Naive B cell (primary cell): ENCODE measurements at places on chromosomes 11 and 22. TPM values are rescaled to one million over a fixed set of nuclear protein-coding genes. Genes with fewer than 3 reads are reported as not detected.
A peak's percentile ranks its signal among the peaks of the same experiment; 100 is the strongest.

GRCh38 chr11:83410605-83411565 lies 124.7 kb upstream of the CCDC90B start:
- no peak overlapping the region for H3K4me3 ChIP-seq
- no peaks in the 10 kb centered on the region for H3K36me3 ChIP-seq
- peaks cover 8% of the 10 kb centered on the region for H3K27me3 ChIP-seq
- no peak for DNase-seq
- H3K4me1 ChIP-seq: no peaks in the 10 kb centered on the region

DNA sequence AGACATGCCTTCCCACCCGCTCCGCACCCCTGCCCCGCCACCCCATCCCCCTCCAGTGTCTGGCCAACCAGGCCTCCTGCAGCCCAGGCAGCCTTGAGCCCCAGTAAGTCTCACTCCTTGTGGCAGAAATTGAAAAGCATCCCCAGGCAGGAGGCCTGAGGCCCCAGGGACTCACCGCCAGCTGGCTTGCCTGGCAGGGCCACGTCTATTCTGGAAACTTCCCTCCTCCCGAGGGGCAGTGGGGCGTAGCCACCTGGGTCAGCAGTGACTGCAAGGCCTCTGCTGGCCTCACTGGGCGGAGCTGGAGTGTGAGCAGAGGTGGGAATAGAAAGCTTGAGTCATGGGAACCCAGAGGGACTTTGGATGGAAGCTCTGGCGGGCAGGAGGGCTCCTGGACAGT lies 26.3 kb downstream of the ANO1 start:
- no peak overlapping the region for H3K27ac ChIP-seq
- H3K27me3 ChIP-seq: peaks cover 4% of the 10 kb centered on the region
- peaks cover 4% of the 10 kb centered on the region for H3K4me1 ChIP-seq
- DNase-seq: no peak
- no peak overlapping the region for H3K4me3 ChIP-seq
- no peaks in the 10 kb centered on the region for H3K36me3 ChIP-seq

DNA sequence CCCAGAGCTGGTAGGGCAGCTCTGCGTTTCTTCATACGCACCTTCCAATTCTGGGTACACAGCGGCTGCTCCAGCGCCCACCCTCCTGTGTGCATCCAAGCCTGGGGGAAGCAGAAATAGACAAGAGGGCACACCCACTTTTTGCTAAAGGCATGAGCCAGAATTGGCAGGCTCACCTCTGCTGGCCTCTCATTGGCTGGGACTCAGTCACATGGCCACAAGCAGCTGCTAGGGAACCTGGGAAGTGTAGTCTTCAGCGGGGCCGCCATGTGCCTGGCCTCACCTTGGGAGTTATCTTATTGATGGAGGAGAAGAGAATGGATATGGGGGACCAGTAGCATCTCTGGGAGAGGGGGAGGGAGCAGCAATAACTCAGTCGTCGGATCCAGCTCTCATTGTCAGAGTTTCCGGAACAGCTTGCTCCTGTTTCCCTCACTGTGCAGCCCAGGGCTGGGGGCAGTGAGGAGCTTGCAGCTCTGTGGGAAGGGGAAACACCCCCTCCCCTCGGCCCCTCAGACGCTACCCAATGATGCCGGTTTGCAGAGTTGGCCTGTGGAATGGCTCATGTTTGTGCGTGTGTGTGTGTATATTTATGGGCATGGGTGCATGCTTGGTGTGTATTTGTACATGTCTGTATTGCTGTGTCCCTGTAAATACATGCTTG lies 11.8 kb upstream of the MIEF1 start:
- peak overlapping the region; percentile 52 for H3K27ac ChIP-seq
- DNase-seq: peak; percentile 72
- H3K4me3 ChIP-seq: peak overlapping the region; percentile 71
- peaks cover 29% of the 10 kb centered on the region for H3K4me1 ChIP-seq
- H3K27me3 ChIP-seq: no peaks in the 10 kb centered on the region

- H3K4me1 ChIP-seq: peaks cover 23% of the 10 kb centered on the region
- no peak overlapping the region for H3K4me3 ChIP-seq
- H3K27me3 ChIP-seq: no peaks in the 10 kb centered on the region
These were observed 14.9 kb downstream of the PGAP2 start for GRCh38 chr11:3823303-3823702.

DNA sequence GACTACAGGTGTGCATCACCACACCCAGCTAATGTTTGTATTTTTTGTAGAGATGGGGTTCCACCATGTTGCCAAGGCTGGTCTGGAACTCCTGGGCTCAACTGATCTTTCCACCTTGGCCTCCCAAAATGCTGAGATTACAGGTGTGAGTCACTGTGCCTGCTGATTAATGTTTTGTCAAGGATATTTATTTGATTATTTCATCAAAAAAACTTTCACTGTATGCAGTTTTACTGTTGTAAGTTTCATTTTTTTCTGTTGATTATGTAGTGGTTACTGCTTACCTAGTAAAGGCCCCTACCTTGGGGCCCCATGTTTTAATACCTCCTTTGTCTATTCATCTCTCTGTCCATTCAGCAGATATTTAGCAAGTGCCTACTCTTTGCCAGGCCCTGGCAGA lies 16.7 kb upstream of the FAM168A start:
- DNase-seq: no peak
- H3K27ac ChIP-seq: no peak overlapping the region
- no peaks in the 10 kb centered on the region for H3K36me3 ChIP-seq
- H3K27me3 ChIP-seq: peaks cover 5% of the 10 kb centered on the region
- H3K4me3 ChIP-seq: no peak overlapping the region

DNA sequence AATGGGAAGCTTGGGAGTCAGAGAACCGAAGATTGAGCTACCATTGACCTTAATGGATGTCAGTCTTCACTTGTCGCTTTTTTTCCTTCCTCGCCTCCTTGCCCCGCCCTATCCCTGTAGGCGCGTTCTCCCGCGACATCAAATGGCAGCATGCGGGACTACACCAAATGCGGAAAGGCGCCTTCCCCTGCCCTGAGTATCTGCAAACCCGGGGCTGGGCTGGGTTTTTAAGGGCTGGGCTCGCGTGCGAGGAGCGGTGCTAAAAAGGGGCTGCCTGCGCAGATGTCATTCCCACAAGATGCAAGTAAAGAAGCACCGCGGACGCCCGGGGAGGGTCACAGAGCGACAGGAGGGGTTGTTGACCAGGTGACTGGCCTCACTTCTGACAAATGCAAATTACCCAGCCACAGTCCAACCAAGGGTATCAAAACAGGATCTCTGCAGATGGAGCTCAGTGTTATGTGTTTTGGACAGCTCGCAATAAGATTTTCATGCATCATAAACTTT lies 4.7 kb upstream of the FAM111B start:
- H3K27me3 ChIP-seq: no peaks in the 10 kb centered on the region
- peaks cover 89% of the 10 kb centered on the region for H3K4me1 ChIP-seq
- peak overlapping the region; percentile 97 for H3K27ac ChIP-seq
- H3K36me3 ChIP-seq: peaks cover 15% of the 10 kb centered on the region
- peak; percentile 92 for DNase-seq

DNA sequence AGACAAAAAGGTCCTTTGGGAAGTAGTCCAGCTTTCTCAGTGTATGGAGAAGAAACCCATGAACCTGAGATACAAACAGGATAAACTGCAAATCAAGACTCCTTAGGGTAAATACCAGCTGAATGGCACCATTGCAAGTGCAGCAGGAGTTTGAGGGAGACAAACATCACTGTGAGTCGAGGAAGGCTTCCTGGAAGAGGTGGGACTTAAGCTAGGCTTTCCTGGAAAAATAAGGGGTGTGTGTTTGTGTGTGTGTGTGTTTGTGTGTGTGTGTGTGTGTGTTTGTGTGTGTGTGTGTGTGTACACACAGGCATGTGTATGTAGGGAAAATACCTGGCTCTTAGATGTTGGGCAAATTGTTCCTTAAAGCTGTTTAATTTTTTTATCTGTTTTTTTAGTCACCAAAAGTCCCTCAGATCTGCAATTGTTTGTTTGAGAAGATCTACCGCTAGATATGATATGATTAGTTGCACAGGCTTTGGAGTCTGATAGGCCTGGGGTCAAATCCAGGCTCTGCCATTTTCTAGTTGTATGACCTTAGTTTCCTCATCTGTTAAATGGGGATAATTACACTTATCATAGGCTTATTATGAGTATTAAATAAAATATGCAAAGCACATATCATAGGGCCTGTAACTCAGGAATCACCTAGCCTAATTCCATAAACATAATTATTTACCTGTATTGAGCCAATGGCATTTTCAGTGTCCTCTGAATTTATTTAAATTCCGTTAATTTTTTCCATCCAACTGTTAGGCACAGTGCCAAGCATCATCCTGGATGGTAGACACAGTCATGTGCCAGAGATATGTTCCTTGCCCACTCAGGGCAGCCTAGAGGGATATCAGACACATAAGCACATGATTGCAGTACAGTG lies 85.6 kb upstream of the EED start:
- H3K36me3 ChIP-seq: no peaks in the 10 kb centered on the region
- DNase-seq: no peak
- H3K4me1 ChIP-seq: peaks cover 22% of the 10 kb centered on the region
- H3K27ac ChIP-seq: no peak overlapping the region

DNA sequence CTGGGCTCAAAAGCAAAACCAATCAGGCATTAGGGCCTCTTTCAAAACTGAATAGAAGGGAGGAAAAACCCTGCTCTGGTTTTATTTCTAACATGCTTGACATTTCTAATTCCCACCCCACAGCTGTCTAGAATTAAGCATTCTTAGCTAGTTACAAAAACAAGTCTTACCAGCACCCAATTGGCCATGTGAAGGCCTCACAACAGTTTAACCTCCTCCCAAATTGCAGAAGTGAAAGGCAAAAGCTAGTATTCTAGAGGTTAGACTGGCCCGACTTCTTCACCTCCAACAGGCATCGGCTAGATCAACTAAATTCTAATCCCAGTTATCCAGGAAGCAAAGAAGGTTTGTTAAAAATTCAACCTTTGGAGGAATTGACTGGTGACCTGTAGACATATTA lies 6.5 kb downstream of the SF1 start:
- H3K4me1 ChIP-seq: peaks cover 79% of the 10 kb centered on the region
- peak overlapping the region; percentile 77 for H3K4me3 ChIP-seq
- peak overlapping the region; percentile 84 for H3K27ac ChIP-seq
- peak; percentile 65 for DNase-seq

- H3K4me3 ChIP-seq: peak overlapping the region; percentile 93
- H3K36me3 ChIP-seq: peaks cover 9% of the 10 kb centered on the region
- H3K27me3 ChIP-seq: no peaks in the 10 kb centered on the region
These were observed 2.1 kb downstream of the RNF141 start for GRCh38 chr11:10538924-10539323.

DNA sequence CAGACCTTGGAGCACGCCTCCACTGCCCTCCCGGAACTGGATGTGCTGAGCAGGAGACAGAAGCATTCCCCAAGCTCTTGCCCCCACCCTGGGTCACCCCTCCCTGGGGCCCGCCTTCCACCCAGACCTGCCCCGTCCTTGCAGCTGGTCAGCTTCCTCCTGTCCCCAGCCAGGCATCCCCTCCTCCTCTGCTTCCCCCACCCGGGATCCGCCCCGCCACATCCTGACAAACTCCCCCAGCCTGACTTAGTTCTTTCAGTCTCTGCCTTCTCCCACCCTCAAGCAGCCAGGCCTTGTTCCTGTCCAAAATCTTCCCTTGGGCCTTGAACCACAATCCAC lies 1.1 kb upstream of the PLXNB2 start:
- peak overlapping the region; percentile 75 for H3K4me3 ChIP-seq
- no peak overlapping the region for H3K27ac ChIP-seq
- DNase-seq: no peak
- H3K4me1 ChIP-seq: peaks cover 39% of the 10 kb centered on the region

GRCh38 chr11:34583818-34584217 lies 37.1 kb upstream of the EHF start:
- H3K4me3 ChIP-seq: no peak overlapping the region
- H3K27ac ChIP-seq: no peak overlapping the region
- H3K36me3 ChIP-seq: no peaks in the 10 kb centered on the region
- DNase-seq: no peak
- H3K4me1 ChIP-seq: peaks cover 11% of the 10 kb centered on the region

GRCh38 chr11:73951797-73952196 lies 971 bp downstream of the DNAJB13 start:
- peaks cover 16% of the 10 kb centered on the region for H3K27me3 ChIP-seq
- no peak for DNase-seq
- peak overlapping the region; percentile 80 for H3K27ac ChIP-seq

- no peak overlapping the region for H3K4me3 ChIP-seq
- H3K4me1 ChIP-seq: peaks cover 23% of the 10 kb centered on the region
- peaks cover 38% of the 10 kb centered on the region for H3K36me3 ChIP-seq
- DNase-seq: no peak
These were observed 4.8 kb downstream of the FBXO3 start for GRCh38 chr11:33769542-33769941.

DNA sequence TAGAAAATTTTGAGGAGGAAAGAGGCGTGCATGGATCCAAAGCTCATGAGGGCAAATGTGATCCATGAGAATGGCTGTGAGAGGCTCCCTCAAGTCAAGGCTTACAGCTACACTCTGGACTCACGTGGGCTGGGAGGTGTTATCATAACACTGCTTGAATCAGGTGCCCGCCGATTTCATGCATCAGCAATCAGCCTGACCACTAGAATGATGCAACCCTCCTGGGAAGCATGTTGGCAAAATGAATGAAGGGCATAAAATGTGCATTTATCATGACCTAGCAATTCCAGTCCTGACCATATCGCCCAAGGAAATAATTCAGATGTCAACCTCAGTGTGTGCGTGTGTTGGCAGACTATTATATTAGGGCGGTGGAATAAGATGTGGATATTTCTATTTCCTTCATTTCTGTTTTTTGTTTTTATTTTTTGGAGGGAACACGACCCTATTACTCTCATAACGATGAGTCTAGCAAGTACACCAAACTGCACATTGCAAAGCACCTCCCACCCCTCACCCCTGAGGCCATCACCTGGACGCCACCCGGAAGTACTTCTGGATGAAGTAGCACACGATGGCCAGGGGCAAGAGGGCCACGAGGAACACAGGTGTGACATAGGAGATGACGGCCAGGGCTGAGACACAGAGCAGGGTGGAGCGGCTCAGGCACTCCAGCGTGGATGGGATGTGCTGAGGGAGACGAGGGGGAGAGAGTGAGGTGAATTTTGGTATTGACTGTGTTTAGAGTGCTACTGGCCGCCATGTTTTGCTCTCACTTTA lies 15.7 kb upstream of the KCNJ11 start:
- H3K4me3 ChIP-seq: no peak overlapping the region
- H3K4me1 ChIP-seq: peaks cover 17% of the 10 kb centered on the region
- no peaks in the 10 kb centered on the region for H3K36me3 ChIP-seq
- DNase-seq: no peak
- H3K27me3 ChIP-seq: no peaks in the 10 kb centered on the region
- H3K27ac ChIP-seq: no peak overlapping the region

GRCh38 chr11:20909995-20910726 lies 240.8 kb downstream of the NELL1 start:
- no peaks in the 10 kb centered on the region for H3K36me3 ChIP-seq
- no peak for DNase-seq
- no peaks in the 10 kb centered on the region for H3K27me3 ChIP-seq
- H3K4me1 ChIP-seq: no peaks in the 10 kb centered on the region

Gene GGT5
- not detected for polyA plus RNA-seq

Gene TANGO2
- polyA plus RNA-seq: 36.0 TPM

Gene C11orf16
- not detected for polyA plus RNA-seq

Gene MS4A12
- polyA plus RNA-seq: not detected

Gene RTN4RL2
- not detected for polyA plus RNA-seq

Gene HIC2
- polyA plus RNA-seq: 1.3 TPM

Gene OR56A3
- polyA plus RNA-seq: not detected

Gene MB
- polyA plus RNA-seq: not detected

Gene TMEM179B
- polyA plus RNA-seq: 163 TPM
